NCI-H1417 (cell line): ENCODE measurements at places on chromosomes 12 and 14.
A peak's percentile ranks its signal among the peaks of the same experiment; 100 is the strongest.

DNA sequence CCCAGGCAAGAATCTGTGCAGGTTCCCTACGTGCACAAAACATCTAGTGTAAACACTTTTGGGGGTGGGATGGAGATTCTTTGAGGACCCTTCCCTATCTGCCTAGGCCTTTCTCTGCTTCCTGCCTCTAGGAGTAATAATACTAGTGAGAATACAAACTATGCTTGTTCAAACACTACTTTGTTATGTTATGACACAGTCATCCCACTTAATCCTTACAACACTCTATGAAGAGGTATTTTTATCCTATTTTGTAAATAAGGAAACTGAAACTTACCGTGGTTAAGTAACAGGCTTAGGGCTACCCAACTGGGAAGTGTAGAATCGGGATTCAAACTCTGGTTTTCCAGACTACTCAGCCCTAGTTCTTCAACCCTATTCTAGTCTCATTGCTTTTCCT is 96.5 kb downstream of the KCNA5 start:
- DNase-seq: no peak

- DNase-seq: no peak
Observed at GRCh38 chr12:11687528-11687927, 38.1 kb downstream of the ETV6 start.

GRCh38 chr12:67826946-67827720 is 162.1 kb upstream of the IFNG-AS1 start:
- DNase-seq: no peak

- no peak for DNase-seq
Observed at GRCh38 chr12:42546709-42547108, 42.8 kb downstream of the PRICKLE1 start.

DNA sequence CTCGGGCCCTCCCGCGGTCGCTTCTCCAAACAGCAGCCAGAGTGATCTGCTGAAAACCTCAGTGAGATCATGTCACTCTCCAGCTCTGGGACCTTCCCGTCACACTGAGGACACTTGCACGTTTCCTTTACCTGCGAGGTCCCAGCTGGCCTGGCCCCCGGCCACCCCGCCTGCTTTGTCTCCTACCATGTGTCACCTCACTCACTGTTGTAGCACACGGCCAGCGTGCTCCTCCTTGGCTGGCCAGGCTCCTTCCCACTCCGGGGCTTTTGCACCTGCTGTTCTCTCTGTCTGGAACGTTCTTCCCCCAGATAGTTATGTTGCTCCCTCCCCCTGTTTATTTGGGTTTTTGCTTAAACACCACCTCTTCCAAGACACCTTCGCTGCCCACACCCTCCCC is 199.0 kb downstream of the TSPAN9 start:
- no peak for DNase-seq

DNA sequence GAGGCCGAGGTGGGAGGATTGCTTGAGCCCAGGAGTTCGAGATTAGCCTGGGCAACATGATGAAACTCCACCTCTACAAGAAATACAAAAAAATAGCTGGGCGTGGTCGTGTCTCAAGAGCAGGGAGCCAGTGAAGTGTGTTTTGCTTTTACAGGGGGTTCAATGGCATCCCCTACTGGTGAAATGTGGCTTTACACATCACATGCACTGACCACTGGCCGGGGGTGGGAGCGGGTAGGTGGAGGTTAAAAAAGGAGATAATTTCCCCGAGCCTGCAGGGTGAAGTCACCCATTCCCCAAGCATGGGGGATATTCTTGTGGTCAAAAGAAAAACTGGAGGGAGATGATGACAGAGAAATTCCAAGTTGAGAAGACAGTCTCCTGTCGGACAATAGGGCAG is 63.6 kb upstream of the PWP1 start:
- DNase-seq: peak; percentile 33
